ENCODE measurements at places on chromosomes 5 and 9.

DNA sequence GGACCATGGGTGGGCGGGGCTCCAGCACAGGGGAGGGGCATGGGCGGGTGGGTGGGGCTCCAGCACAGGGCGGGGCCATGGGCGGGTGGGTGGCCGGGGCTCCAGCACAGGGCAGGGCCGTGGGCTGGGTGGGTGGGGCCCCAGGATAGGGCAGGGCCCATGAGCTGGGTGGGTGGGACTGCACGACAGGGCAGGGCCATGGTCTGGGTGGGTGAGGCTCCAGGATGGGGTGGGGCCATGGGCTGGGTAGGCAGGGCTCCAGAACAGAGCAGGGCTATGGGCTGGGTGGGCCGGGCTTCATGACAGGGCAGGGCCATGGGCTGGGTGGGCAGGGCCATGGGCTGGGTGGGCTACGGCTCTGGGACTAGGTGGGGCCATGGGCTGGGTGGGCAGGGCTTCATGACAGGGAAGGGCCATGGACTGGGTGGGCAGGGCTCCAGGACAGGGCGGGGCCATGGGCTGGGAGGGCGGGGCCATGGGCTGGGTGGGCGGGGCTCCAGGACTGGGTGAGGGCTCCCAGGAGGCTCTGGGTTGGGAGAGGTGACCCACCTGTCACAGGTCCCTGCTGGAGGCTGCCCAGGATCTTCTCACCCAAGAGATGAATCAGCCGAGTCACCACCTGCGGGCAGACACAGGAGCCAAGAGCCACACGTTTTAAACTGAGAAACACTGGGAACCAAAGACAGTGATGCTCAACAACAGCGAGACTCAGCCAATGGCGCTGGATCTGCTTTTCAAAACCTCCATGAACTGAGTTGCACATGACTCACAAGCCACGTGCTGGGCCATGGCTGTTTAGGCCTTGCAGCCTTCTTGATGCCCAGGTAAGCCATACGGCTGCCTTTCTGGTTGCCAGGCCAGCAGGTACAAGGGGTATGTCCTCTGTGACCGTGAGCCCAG, 33.6 kb upstream of the NSMF start:
- no peak for DNase-seq

- DNase-seq: no peak
Measured at GRCh38 chr9:99180199-99180598, 41.5 kb downstream of the ALG2 start.

GRCh38 chr9:98091735-98092612, 27.0 kb downstream of the TRIM14 start:
- DNase-seq: peak; percentile 78

- no peak for DNase-seq
Measured at GRCh38 chr9:5425006-5425628, 12.6 kb downstream of the PLGRKT start.

DNA sequence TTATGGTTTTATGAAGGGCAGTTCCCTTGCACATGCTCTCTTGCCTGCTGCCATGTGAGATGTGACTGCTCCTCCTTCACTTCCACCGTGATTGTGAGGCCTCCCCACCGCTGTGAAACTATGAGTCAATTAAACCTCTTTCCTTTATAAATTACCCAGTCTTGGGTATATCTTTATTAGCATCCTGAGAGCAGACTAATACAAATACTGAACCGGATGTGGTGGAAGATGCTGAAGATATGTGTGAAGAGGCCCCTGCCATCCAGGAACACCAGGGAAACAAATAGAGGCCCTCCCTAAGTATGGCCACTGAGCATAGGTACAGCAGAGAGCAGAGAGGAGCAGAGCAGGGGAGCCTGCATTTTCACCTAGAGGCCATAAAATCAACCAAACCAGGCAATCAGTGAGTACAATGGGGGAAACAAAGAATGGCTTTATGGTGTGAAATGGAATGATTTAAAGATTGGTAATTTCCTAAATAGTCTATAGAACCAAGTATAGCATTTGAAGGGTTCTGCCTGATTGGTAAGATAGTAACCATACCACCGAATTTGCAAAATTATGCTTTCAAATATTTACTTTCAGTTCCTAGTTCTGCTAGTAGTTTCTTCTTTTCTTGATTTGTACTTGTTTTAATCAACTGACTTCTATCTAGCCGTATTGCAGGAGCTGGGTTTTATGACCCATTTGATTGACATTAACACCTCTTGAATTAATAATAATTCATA, 421.6 kb downstream of the IRX1 start:
- no peak for DNase-seq

- DNase-seq: no peak
Measured at GRCh38 chr5:69414885-69415583, at the start of gene MARVELD2. MARVELD2 (plus strand) TSS chr5:69415116; CDS start chr5:69419386, 4,270 bp downstream.

DNA sequence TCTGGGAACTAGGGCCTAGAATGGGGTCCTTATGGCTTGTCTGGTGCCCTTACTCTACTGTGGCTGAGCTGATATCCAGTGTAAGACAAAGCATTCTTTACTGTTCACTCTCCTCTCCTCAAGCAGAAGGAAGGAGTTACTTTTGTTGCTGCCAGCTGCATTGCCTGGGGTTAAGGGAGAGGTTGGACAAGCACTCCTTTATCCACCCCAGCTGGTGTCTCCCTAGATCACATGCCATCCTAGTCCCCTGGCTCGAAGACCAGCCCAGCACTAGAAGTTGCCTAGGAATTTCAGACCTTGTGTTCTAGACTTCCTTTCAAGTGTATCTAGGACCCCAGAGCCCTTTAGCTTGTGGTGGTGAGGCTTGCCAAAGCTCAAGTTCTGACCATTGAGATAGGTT, 1051.5 kb upstream of the C9orf72 start:
- DNase-seq: no peak

DNA sequence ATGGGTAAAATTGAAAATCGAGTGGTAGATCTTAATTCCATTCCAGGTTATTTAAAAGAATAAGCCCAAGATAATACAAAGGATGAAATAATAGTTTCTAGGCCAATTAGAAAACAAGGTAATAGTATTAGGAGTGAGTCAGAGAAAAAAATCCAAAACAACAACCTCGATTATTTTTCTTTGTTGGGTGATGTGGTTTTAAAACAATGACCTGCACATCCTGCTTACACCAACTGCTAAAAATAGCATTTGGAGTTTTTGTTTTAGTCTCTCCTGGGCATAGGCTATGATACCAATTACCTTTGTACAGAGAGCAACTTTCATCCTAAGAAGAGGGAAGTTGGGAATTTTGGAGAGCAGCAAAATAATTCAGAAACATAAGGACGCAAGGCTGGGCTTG, 101.7 kb upstream of the MYO10 start:
- no peak for DNase-seq

DNA sequence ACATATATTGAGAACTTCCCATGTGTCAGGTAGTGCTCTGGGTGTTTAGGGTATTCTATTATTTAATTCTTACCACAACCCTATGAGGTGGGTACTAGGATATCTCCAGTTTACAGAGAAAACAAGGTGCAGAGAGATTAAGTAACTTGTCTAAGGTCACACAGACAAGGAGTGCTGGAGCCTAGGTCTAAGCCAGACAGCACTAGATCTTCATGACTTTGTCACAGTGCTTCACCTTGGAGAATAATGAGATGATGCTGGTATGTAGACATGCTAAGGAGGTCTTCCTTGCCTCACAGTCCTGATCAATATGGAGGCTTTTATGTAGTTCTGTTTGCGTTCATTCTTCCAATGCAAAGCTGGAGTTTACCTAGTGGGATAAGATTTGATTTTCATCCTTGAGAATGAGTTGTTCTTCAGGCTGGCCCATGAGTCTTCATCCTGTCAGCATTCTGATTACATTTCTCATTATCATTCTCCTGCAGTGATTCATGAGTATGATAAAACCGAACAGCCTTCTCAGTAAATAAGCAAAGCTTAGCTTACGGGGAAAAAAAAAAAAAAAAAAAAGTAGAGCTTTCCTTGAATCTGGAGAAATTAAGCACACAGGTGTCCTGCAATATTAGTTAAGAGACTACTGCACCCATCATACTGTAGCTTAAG, 176.3 kb downstream of the C9orf152 start:
- DNase-seq: no peak

GRCh38 chr9:115397591-115398312, 279.8 kb upstream of the TNC start:
- no peak for DNase-seq

DNA sequence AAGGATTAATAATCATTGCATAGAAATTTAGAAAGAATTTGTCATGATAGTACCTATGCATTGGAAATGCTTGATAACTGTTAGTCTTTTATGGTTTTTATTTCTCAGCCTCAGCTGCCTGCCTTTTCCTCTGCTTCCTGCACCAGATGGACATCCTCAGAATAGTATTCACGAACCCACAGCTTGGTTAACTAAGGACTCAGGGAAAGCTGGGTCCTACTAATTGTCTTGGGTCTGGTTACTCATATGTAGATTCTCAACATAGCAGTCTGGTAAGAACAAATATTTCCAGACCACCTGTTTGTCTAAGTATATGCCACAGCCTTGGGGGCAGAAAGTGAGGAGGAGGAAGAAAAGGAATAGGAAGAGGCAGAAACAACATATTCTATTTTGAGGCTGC, 464.5 kb upstream of the SMARCA2 start:
- no peak for DNase-seq

DNA sequence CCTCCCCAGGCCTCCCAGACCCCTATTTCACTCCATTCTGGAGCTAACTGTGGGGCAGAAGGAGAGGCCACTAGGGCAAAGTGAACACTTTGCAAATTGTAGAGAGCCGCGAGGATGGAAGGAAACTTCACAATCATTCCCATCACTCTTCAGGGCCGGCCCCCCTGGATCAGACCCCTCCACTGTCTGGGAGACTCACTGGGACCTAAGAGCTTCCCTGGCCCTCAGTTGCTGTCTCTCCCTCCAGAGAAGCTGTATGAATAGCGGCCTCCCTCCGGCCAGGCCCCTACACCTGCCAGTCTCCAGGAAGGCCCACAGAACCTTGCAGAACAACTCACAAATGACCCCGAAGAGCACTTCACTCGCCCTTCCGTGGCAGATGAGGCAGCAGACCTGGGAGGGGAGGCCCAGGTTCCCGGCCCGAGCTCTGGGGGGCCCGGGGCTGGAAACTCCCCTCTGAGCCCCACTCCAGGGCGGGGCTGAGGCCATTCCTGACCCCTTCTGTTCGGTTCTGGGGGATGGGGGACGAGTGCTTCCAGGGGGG, 141.9 kb upstream of the IER5L start:
- no peak for DNase-seq

- no peak for DNase-seq
Measured at GRCh38 chr5:80686757-80687156, 32.0 kb upstream of the DHFR start.

DNA sequence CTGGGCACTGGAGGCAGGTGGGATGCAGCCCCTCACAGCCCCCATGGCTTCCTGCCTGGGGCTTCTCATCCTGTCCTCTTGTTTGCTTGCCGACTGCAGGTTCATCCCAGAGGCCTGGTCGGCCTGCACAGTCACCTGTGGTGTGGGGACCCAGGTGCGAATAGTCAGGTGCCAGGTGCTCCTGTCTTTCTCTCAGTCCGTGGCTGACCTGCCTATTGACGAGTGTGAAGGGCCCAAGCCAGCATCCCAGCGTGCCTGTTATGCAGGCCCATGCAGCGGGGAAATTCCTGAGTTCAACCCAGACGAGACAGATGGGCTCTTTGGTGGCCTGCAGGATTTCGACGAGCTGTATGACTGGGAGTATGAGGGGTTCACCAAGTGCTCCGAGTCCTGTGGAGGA, 232.7 kb downstream of the ADAMTSL1 start:
- no peak for DNase-seq

Data from D721Med (cell line).